ENCODE measurements at places on chromosomes 11 and 22.

GRCh38 chr11:72397333-72397732 lies 37.0 kb downstream of the CLPB start:
- DNase-seq = no peak

- no peak for DNase-seq
Measured at GRCh38 chr11:82722231-82722630, 11.4 kb downstream of the FAM181B start.

DNA sequence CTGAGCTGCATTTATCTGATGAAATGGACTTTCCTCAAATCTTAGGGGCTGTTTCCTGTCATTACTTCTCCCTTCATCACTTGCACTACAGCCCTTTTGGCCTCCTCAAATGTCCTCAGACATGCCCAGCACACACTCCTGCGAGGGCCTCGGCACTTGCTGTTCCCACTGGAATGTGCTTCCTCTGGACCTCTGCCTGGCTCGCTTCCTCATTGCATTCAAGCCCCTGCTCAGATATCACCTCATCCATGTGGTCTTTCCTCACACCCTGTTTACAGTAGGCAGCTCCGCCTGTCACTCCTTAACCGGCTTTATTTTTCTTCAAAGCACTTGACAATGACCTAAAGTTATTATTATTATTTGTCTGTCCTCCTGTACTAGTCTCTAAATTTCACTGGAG lies 9.0 kb downstream of the NAT10 start:
- DNase-seq = no peak

- no peak for DNase-seq
Measured at GRCh38 chr11:32794439-32794838, at the start of gene CCDC73. Gene CCDC73, minus strand, starts transcription at chr11:32794662. Its CDS starts 34,419 bp downstream, at chr11:32760243.

DNA sequence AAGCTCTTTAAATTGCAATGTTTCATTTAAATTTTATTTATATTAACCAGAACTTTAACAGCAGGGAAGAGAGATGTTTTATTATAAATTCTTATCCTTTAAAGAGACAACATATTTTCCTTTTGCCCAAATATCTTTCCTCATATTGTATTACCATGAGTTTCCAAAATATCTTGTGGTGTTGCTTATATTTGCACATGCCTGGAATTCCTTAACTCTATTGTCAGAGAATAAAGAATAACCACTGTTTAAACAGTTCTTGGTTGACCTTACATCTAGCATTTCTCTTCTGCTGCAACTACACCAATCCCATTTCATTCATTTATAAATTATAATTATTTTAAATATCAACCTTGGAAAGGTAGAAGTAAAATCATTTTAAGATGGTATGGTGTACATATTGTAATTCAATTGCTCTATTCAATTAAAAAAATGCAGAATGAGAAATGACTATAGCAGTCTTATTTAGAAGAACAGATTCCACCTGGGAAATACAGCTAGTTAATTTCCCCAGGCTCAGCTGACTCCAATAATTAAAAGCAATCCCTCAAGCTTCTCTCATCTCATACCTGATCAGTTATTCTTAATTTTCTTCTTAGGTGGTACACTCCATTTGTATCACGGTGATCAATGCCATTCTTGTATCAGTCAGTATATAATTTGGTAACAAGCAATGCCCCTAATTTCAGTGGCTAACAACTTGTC lies 923.3 kb downstream of the KCNA4 start:
- DNase-seq = no peak

- DNase-seq = peak; percentile 35
Measured at GRCh38 chr22:40289991-40290459, 56.3 kb upstream of the ADSL start.

DNA sequence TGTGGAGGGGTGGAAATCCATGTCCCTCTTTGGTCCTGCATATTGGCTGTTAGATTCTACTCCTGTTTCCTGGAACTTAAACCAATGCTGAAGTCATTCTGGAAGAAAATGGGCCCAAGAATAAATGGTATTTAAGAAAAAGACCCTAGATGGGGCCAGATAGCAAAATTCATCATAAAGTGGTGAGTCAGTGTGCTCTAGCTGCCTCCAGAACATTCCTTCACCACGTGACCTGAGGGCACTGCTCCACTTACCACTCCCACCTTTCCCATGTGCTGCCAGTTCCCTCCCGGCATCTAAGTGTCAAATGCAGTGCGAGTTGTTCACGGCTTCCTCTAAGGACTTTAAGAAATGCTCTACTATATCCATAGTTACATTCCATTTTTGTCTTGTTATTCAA lies 30.9 kb upstream of the NAP1L4 start:
- no peak for DNase-seq

DNA sequence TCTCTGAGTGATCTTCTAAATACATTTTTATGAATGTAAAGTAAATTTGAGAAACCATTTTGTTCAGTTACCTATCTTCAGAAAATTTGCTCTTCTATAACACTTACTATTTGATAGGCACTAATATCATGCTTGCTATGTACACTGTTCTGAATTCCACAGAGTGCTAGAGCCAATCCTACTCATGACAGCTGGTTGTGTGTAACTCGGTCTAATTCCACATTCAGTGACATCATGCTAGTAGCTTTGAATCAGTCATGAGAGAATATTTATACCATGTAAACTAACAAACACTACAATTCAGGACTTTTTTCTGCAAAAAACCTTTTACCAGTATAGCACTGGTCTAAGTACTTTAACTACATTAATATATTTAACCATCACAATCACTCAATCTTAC lies 902.9 kb downstream of the DLG2 start:
- DNase-seq = no peak

DNA sequence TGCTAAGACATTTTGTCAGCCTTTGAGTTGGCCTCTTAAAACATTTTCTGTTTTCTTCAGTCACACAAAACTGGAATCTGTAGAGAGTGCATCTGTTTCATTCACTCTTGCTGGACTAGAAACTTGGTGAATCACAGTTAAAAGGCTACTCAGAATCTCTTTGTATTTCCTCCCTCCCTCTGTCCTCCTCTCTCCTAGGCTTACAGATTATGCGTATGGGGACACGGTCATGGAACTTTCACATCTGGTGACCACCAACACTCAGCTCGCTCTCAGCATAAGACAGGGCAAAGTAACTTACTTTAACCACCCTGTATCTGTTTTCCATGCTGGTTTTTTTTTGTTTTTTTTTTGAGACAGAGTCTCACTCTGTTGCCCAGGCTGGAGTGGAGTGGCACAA lies 50.4 kb downstream of the BARX2 start:
- DNase-seq = no peak

GRCh38 chr22:37758694-37759093 lies 49.0 kb upstream of the GCAT start:
- no peak for DNase-seq

DNA sequence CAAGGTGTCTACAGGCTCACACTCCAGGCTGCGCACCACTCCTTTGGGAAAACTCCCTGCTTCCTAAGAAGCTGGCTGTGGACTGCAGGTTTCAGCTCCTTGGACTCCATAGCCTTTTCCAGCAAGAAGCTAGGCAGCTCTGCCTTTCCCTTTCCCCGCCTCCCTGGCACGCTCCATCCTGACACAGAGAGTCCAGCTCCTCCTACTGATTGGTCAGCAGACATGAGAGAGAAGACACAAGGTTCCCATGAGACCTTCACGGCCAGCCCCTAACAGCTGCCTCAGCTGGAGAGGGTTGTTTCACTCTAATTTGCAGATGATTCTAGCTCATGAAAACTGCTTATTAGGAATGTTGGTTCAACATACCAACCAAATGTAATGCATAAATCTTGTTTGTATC lies 27.6 kb downstream of the TENM4 start:
- no peak for DNase-seq

DNA sequence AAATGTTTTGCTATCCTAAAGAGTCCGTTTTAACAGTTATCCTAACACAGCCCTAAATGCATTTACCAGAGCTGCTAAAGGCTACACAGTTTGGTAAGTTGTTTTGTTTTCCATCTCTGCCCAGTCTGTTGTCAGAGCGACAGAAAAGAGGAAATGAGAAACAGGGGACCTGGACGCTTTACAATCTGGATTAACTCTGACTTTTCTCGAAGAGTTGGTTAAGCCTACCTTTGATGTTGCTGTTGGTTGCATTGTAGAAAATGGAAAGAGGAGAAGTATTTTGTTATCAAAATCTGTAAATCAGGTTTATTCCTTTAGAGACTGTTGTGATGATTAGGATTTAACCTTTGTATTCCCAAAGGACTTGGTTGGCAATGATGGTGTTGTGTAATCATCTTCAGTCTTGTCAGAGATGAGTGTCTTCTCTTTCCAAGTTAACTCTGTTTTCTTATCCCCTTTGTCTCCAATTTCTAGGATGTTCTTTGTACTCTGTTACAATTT lies 481 bp downstream of the ANGPTL5 start:
- no peak for DNase-seq

DNA sequence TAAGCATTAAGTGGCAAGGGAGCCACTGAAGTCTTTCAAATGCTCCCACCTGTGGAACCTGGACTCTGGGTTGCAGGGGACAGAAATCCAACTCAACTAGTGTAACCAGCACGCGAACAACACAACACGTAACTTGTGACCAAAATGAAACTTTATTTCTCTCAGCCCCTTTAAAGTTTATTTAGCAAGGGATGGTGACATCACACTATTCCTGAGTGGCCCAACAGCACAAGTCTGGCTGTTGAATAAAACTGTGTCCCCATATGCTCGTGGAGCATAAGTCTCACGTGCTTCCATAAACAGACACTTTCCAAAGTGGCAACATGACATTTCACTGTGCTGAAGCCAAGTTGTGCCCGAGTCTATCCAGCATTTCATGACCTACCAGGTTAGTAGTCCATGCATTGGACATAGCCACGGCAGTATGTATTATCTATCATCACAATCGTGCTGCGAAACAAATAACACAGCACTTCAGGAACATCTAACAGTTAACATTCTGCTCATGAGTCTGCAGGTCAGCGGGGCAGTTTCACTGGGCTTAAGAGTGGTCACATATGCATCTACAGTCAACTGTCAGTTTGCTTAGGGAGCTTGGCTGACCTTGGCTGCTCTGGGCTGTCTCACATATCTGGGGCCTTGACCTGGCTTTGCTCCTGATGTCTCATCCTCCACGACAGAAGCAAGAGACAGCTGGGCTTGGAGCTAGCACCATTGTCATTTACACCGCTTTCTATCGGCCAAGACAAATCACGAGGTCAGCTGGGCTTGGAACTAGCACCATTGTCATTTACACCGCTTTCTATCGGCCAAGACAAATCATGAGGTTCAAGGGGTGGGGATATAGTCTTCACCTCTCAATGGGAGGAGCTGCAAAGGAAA lies 35.0 kb upstream of the LMO2 start:
- DNase-seq = no peak

DNA sequence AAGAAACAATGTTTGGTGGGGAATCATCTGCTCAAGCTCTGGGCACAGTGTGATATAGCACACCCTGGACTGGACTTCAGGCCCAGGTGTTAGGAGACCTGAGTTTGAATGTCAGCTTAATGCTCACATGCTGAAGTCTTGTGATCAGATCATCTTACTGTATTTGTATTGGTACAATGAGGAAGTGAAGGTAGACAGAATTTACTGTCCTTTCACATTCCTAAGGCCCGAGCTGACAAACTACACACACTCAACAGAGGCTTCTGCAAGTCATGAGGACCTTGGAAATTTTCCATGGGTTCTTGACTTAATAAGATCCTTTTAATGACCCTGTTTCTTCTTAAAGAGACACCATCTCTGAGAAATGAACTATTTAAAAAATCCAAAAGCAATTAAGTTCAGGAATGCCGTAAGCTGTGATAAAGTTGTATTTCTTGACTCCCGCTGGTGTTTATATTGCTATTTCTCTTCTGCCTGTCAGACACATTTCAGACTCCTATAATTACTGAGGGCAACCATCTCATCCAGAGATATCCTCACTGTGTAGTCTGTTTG lies 802.0 kb downstream of the DLG2 start:
- DNase-seq = no peak

- DNase-seq = no peak
Measured at GRCh38 chr22:22091400-22091878, 108.9 kb upstream of the TOP3B start.

DNA sequence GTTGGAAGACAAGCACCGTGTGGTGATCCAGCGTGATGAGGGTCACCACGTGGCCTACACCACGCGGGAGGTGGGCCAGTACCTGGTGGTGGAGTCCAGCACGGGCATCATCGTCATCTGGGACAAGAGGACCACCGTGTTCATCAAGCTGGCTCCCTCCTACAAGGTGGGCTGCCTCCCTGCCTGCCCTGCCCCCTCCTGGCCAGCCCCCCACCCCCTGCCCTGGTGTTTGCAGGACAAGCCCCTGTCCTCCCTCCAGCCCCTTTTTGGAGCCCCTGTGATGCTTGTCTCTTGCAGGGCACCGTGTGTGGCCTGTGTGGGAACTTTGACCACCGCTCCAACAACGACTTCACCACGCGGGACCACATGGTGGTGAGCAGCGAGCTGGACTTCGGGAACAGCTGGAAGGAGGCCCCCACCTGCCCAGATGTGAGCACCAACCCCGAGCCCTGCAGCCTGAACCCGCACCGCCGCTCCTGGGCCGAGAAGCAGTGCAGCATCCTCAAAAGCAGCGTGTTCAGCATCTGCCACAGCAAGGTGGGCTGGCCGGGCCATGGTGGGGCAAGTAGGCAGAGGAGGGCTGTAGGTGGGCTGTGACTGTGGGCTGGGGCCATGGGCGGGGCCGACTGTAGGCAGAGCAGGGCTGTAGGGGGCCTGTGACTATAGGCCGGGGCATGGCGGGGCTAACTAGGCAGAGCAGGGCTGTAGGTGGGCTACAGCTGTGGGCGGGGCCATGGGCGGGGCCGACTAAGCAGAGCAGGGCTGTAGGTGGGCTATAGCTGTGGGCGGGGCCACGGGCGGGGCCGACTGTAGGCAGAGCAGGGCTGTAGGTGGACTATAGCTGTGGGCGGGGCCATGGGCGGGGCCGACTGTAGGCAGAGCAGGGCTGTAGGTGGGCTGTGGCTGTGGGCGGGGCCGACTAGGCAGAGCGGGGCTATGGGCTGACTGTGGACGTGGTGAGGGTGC lies 13.6 kb downstream of the MUC2 start:
- DNase-seq = no peak

GRCh38 chr11:8242499-8243280 lies 21.0 kb downstream of the LMO1 start:
- no peak for DNase-seq

GRCh38 chr11:64743591-64744543 lies at the start of gene RASGRP2:
Gene RASGRP2, minus strand, starts transcription at chr11:64744142. Its CDS starts 1,276 bp downstream, at chr11:64742866.
- peak; percentile 68 for DNase-seq

DNA sequence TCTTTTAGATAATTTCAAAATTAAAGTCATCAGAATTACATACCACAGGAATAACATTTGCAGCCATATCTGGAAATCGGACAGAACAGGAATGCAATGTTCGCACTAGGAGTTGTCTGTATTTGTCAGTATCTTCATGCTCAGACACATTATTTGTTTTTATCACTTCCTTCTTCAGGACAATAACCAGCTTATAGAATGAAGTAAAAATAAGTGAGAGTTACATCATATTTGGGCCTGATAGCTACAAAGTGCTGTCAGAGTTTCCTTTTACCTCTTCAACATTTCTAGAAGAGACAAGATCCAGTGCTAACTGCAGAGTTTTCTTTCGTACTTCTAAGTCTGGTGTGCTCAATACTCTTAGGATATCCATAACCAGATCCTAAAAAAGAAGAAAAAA lies 18.9 kb downstream of the COPB1 start:
- no peak for DNase-seq

- DNase-seq = no peak
Measured at GRCh38 chr11:71990701-71991100, 8.0 kb upstream of the IL18BP start.

- no peak for DNase-seq
Measured at GRCh38 chr11:26964339-26964738, 29.6 kb upstream of the FIBIN start.

All from stimulated activated CD8-positive, alpha-beta memory T cell treated with anti-CD3 and anti-CD28 coated beads, Interleukin-2, amount 100 ng/mL, for 1 hour (primary cell).